Amygdala (tissue), 56 donors: ENCODE measurements at places on chromosomes 12 and 14.

GRCh38 chr14:39102265-39102968, 618 bp downstream of the SEC23A start:
- DNase-seq: peak; percentile 66

DNA sequence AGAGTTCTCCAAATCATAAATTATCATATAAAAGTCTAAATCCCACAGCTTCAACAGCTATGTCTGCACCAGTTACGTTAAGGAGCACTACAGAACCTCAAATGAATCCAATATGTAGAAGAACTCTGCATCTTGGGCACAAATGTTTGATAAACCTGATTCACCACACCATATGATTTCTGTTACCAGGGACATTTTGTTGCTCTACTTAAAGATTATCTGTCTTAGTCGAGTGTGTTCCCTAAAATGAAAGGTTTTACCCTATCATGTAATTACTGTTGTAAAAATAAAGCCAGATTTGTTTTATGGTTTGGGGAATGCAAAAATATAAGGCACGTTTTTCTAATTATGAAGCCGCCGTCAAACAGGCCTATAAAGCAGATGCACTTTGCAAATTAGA, 363.1 kb downstream of the EGLN3 start:
- no peak for DNase-seq

- DNase-seq: no peak
Measured at GRCh38 chr14:35742032-35742371, 67.1 kb downstream of the RALGAPA1 start.

DNA sequence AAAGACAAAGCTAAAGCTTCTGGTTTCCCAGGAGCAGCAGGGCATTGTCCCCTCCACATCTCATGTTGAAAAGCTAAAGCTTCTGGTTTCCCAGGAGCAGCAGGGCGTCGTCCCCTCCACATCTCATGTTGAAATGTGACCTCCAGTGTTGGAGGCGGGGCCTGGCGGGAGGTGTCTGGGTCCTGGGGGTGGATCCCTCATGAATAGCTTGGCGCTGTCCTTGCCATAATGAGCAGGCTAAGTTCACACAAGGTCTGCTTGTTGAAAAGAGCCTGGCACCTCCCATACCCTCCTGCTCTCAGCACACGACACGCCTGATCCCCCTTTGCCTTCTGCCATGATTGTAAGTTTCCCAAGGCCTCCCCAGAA, 123.7 kb downstream of the PIWIL1 start:
- DNase-seq: no peak

DNA sequence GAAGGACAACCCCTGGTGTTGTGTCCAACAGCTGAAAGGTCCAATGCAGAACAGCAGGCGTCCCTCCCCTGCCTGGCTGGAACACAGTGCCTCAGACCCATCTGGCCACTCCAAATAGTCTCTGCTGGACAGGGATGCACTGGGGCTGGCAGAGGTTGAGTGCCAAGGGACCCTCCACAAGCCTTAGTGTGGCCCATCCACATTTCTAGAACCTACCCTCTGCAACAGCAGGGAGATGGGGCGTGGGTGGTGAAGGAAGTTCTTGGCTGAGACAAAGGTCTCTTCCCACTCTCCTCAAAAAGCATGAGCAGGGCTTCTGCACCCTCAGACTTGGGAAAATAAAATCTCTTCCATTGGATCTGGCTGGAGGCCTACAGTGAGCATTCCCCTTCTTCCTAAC, 36.5 kb downstream of the LTBP2 start:
- no peak for DNase-seq

- DNase-seq: no peak
Measured at GRCh38 chr14:98826618-98827017, 445.4 kb downstream of the BCL11B start.

DNA sequence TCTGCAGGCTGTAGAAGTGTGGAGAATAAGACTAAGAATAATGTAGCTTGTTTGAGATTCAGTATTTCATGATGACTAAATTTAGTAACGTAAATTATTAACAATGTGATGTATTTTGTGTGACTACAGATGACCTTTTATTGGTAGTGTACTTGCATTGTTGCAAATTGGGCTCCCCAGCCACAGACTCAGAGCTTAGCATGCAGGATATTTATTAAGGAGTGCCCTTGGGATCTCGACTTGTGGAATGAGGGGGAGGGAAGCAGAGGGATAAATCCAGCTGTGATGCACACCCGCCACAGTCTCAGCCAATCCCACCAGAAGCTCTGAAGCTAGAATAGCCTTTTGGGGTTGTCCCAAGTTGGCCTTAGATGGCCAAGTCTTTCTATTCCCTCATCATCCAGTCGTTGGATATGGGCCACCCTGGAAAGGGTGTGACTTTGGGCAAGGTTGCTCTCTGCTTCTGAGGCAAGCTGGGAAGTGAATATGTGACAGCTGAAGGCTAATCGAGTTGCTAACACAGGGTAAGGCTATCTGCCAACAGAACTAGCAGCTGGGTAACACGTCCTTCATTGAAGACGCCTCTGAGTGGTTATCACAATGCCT, 42.1 kb upstream of the USP44 start:
- no peak for DNase-seq

GRCh38 chr12:1518591-1519516, 75.5 kb downstream of the FBXL14 start:
- no peak for DNase-seq

GRCh38 chr14:26598081-26598671, 343 bp upstream of the NOVA1 start:
- DNase-seq: peak; percentile 94

DNA sequence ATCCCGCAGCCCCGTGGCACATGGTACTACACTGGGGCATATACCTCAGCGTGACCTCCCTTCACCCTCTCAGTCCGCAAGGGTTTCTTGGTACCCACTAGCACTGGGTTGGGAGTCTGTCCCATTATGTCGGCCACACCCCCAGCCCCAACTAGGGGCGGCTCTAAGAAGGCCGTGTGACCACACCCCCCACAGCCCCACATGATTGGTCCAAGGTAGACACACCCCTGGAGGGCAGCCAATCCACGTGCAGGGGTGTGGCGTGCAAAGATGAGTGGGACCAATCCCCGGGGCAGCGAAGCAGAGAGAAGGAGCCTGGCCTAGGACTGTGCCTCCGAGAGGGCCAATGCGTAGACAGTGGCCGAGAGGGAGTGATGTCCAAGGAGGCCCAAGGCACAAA, 34.6 kb upstream of the BEGAIN start:
- no peak for DNase-seq

GRCh38 chr14:64764641-64765520, 60.7 kb downstream of the PLEKHG3 start:
- no peak for DNase-seq

DNA sequence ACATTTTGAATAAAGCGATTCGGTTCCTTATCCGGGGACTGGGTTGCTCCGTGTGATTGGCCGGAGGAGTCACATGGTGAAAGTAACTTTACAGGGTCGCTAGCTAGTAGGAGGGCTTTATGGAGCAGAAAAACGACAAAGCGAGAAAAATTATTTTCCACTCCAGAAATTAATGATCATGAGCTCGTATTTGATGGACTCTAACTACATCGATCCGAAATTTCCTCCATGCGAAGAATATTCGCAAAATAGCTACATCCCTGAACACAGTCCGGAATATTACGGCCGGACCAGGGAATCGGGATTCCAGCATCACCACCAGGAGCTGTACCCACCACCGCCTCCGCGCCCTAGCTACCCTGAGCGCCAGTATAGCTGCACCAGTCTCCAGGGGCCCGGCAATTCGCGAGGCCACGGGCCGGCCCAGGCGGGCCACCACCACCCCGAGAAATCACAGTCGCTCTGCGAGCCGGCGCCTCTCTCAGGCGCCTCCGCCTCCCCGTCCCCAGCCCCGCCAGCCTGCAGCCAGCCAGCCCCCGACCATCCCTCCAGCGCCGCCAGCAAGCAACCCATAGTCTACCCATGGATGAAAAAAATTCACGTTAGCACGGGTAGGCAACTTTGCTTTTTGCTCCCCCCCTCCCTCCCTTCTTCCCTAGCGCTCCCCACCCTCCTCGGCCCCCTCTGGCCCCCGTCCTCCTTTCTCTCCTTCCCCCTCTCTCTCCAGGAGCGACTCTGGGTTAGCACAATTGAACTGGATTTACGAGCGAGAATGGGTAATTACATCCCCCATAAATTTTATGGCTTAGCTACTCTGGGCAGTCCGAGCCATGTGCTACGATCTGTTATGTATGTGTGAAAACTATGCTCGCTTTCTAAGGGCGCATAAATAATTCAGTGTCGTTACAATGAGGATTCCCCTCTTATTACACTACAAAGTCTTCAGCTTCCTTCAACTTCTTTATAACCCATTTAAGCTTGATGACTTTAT, at the start of gene HOXC4:
Gene HOXC4, plus strand, starts transcription at position 85 of the 991 bp plus-strand sequence. Its CDS starts 88 bp downstream, at position 173.
- no peak for DNase-seq

DNA sequence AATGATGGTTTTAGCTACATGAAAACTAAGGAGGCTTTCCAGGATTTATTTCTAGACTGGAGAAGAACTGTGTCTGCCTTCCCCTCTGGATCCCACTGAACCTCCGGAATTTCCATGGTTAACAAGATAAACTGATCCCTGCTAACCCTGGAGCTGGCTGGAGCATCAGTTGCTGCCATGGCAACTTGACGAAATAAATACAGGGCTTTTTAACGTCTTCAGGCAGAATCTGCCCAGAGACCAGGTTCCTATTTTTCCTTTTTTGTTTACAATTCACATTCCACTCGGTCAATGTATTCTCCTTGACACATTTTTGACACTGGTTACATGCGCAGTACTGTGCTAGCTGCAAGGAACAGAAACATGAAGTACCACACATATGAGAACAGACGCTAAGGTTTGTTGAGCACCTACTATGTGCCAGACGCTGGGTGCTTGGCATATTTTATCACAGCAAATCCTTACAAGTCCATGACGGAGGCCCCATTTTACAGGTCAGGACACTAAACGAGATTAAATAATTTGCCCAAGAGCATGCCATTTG, 1.7 kb downstream of the C14orf132 start:
- DNase-seq: no peak

GRCh38 chr12:13223941-13224340, 27.4 kb downstream of the EMP1 start:
- no peak for DNase-seq

- DNase-seq: no peak
Measured at GRCh38 chr14:67782090-67782489, 34.3 kb downstream of the ZFYVE26 start.
